Stomach (tissue), 19 donors: ENCODE measurements at places on chromosomes 1 and 21. TPM values are rescaled to one million over a fixed set of nuclear protein-coding genes. Genes with fewer than 3 reads are reported as not detected.

DNA sequence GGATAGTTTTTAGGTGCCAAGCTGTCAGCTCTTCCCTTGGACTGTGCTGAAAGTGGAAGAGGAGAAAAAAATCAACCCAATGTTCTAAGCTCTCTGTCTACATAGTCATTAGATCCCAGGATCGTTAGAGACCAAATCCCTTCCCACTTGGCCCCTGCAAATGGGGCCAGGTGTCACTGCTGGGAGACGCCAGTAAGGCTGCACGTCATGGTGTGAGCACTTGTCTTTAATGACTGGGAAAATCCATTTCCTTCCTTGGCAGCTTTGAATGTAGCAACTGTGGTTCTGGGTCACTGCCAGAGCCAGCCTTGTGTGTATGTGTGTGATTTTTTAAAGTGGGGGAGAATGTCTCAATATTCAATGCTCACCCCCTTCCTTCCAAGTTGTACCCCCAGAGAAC lies 59.9 kb downstream of the MAN1C1 start:
- DNase-seq = peak; percentile 56

CSMD2 gene
- total RNA-seq = 0.37 TPM

GRCh38 chr21:45444385-45444784 lies 39.4 kb downstream of the COL18A1 start:
- DNase-seq = no peak

SLAMF1 gene
- total RNA-seq = not detected

- no peak for DNase-seq
These were observed 353.2 kb downstream of the PTBP2 start for GRCh38 chr1:97074771-97075170.

- DNase-seq = no peak
These were observed 131.2 kb downstream of the AK5 start for GRCh38 chr1:77412820-77413530.

GRCh38 chr1:40849801-40850592 lies 12.2 kb downstream of the CITED4 start:
- peak; percentile 79 for DNase-seq

ACOT11 gene
- total RNA-seq = 39.1 TPM

GRCh38 chr1:30847358-30847972 lies 61.1 kb downstream of the SDC3 start:
- DNase-seq = peak; percentile 93

GRCh38 chr1:111576547-111576946 lies 43.0 kb upstream of the RAP1A start:
- peak; percentile 88 for DNase-seq

DSCAM gene
- 0.37 TPM for total RNA-seq

GRCh38 chr1:211482306-211482705 lies 9.7 kb downstream of the RD3 start:
- no peak for DNase-seq

DNA sequence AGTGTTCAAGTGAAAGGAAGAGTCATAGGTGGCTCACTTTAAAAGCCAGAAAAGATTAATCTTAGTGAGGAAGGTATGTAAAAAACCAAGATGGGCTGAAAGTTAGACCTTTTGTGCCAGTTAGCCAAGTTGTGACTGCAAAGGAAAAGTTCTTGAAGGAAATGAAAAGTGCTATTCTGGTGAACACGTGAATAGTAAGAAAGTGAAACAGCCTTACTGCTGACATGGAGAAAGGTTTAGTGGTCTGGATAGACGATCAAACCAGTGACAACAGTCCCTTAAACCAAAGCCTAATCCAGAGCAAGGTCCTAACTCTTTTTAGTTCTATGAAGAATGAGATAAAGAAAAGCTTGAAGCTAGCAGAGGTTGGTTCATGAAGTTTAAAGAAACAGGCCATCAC lies 106.4 kb downstream of the CTH start:
- DNase-seq = no peak

- DNase-seq = peak; percentile 24
These were observed 62.5 kb downstream of the WNT9A start for GRCh38 chr1:227885135-227885647.

PDPN gene
- 26.3 TPM for total RNA-seq

DNA sequence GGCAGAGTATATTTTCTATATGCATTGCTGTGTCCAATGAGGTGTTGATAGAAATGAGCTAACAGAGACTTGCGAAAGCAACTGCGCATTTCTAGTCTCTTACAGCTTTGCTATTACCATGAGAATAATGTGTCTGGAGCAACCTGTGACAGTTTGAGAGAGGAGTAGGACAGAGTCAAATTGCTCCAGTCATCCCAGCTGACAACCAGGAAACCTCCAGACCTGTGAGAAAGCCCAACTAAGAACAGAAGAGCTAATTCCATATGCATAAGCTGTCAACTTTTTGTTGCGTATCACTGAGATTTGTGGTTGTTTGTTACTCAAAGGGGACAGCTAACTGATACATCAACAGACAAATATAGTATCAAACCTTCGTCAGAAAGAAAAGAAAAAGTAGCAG lies 354.1 kb upstream of the LRRC7 start:
- DNase-seq = no peak

DNA sequence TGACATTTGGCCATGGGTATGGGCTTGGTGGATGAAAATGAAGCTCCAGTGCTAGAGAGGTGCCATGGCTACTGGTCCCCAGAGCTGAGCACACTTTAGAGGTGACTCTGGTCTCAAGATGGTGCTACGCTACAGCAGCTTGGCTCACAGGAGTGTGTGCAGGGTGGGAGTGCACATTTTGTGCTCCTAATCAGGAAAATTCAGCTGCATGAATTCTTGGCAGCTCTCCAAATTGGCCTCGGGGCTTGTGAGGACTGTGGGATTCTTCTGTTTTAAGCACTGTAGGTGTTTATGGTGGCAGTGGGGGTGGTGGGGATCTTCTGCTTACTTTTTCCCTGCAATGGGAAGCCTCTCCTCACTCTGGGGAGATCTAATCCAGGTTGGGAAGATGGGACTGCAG lies 17.3 kb upstream of the TIPRL start:
- DNase-seq = no peak

CRABP2 gene
- not detected for total RNA-seq

LRRC38 gene
- not detected for total RNA-seq

DNA sequence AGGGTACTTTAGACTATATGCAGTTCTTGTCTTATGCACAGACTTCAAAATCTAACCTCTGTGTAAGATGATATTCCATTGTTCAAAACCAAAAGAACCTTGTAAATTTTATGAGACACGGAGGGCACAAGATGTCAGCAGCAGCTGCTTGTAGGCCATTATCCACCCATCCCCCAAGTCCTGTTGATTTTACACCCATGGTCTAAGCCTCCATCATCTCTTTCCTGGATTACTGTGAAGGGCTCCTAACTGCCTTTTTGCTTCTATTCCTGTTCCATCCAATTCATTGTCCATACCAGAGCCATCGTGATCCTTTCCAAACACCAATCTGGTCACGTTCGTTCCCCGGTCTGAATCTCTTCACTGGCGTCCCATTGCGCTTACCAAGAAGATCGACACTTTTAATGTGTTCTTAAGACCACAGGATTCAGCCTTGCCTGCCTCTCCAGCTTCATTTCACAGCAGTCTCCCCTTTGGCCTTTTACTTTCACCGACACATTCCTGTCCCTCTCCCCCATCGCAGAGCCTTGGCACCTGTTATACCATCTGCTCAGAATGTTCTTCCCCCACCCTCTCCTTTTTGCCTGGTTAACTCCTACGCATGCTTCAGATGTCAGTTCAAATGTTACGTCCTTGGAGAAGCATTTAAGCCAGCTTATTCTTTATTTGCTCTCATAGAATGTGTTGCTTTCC lies 107.3 kb upstream of the POU3F1 start:
- DNase-seq = no peak

- no peak for DNase-seq
These were observed 89.5 kb upstream of the RAB4A start for GRCh38 chr1:229181419-229181818.

DNA sequence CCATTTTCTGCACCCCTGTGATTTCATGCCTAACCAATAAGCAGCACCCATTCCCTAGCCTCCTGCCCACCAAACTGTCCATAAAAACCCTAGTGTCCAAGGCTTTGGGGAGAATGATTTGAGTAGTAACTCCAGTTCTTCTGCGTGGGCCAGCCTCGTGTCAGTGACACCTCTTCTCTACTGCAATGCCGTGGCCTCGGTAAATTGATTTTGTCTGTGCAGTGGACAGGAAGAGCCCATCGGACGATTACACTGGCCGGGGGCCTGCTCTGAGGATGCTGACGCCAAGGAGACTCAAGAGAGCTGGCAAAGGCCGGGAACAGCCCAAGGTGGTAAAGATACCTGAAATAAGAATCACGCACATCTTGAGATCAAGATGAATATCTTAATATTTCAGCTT lies 29.3 kb downstream of the RSPH1 start:
- DNase-seq = no peak

GRCh38 chr21:36330904-36331303 lies 10.9 kb downstream of the MORC3 start:
- DNase-seq = peak; percentile 79

PLPPR4 gene
- total RNA-seq = 0.58 TPM

C1orf21 gene
- total RNA-seq = 38.1 TPM

DNA sequence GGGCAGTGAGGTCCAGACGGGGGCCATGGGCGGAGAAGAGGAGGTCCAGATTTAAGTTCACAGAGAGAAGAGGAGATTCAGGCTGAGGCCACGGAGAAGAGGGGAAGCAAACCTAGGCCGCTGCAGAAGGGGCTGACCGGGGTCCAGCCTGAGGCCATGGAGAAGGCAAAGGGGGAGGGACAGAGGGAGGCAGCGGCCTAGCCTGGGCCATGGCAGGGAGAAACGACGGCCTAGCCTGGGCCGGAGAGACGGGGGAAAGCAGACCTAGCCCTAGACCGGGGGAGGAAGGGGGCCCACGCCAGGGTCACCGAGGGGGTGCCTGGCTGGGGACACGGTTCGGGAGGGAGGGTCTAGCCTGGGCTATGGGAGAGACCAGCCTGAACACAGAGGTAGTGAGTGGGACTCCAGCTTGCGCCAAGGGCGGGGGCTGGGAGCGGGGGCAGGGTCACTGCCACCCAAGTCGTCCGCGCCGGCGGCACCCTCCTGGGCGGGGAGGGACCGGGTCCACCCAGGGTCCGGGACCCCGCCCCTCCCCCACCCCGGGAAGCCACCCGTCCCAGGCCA lies 459 bp downstream of the CAPZB start:
- DNase-seq = peak; percentile 72

GRCh38 chr1:47388891-47389238 lies 27.2 kb upstream of the FOXE3 start:
- DNase-seq = peak; percentile 70

LRRN2 gene
- total RNA-seq = 0.45 TPM

EXO1 gene
- total RNA-seq = not detected

DNA sequence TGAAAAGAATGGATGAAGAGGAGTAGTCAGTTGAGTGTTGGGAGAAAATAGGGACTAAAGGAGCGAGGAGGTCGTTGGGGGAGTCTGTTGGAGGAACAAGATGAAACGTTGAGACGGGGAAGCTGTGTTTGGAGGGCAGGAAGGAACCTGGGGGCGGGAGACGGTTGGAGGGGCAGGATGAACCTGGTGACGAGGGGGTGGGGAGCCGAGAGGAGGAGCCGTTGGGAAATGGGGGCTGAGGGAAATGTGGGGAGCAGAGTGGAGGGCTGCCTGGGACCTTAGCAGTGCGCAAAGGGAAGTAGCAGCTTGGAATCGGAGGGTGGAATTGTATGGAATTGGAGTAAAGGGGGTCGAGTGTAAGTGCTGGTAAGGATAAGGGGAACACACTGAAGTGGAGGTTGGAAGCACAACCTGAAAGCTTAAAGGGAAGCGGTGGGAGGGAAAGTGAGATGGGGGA lies 630 bp downstream of the MTF2 start:
- DNase-seq = no peak

DNA sequence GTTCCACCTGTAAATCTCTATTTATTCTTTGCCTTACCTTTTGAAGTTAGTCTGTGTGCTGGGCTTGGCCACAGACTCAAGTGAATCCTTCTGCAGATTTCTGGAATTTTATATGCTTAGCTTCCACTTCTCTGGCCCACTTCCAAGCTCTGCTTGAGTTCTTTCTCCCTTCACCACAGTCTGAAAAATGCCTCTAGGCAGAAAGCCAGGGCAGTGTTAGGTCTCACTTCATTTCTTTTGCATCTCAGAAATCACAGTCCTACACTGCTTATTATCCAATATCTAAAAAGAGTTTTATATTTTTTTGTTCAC lies 48.9 kb downstream of the INKA2 start:
- DNase-seq = peak; percentile 37

GRCh38 chr1:15051882-15052528 lies 101.5 kb upstream of the TMEM51 start:
- no peak for DNase-seq

GRCh38 chr1:64570267-64570855 lies 100.4 kb downstream of the CACHD1 start:
- DNase-seq = no peak

DNAJC28 gene
- 1.1 TPM for total RNA-seq

CADM3 gene
- total RNA-seq = 8.2 TPM

- DNase-seq = peak; percentile 28
These were observed 41.3 kb downstream of the ICOSLG start for GRCh38 chr21:44199448-44199847.

AMY1A gene
- total RNA-seq = not detected
